ENCODE measurements at places on chromosomes 2 and 18. TPM values are rescaled to one million over a fixed set of nuclear protein-coding genes. Genes with fewer than 3 reads are reported as not detected.

Gene WDPCP
- 29.6 TPM for total RNA-seq

Gene NCKAP1
- 123 TPM for total RNA-seq

Gene REG1B
- not detected for total RNA-seq

Gene CASP10
- total RNA-seq: 11.7 TPM

GRCh38 chr2:17506736-17507616, 11.3 kb downstream of the RAD51AP2 start:
- no peak for DNase-seq

DNA sequence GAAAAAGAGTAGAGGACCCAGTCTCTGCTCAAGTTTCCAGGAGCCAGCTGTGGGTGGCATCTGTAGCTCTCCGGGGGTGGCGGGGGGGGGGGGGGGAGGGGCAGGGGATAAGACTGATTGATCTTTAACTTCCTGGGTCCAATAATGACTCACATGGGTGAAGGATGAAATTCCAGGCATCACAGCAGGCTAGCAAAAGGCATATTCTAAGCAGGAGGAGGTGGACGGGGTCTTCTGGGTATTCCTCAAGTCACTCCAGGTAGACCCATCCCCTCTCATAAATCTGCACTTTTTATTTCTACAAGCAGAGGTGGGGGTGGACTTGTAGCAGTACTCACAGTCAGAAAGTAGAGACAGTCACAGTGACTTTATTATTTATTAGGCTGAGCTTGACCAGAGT, 85.5 kb upstream of the TMEM247 start:
- DNase-seq: no peak

GRCh38 chr2:75538521-75539490, 21.9 kb downstream of the EVA1A start:
- peak; percentile 58 for DNase-seq

DNA sequence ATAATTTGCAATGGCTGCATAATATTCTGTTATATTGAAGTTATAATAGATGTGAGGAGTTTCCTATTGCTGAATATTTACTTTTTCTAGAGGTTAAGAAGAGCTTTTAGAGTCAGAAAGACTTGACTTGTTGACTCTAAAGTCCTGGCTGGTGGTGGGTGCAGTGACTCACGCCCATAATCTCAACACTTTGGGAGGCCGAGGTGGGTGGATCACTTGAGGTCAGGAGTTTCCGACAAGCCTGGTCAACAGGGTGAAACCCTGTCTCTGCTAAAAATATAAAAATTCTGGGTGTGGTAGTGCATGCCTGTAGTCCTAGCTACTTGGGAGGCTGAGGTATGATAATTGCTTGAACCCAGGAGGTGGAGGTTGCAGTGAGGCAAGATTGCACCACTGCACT, 33.9 kb upstream of the ATIC start:
- no peak for DNase-seq

- no peak for DNase-seq
These were observed 339.0 kb upstream of the ETAA1 start for GRCh38 chr2:67057901-67058703.

DNA sequence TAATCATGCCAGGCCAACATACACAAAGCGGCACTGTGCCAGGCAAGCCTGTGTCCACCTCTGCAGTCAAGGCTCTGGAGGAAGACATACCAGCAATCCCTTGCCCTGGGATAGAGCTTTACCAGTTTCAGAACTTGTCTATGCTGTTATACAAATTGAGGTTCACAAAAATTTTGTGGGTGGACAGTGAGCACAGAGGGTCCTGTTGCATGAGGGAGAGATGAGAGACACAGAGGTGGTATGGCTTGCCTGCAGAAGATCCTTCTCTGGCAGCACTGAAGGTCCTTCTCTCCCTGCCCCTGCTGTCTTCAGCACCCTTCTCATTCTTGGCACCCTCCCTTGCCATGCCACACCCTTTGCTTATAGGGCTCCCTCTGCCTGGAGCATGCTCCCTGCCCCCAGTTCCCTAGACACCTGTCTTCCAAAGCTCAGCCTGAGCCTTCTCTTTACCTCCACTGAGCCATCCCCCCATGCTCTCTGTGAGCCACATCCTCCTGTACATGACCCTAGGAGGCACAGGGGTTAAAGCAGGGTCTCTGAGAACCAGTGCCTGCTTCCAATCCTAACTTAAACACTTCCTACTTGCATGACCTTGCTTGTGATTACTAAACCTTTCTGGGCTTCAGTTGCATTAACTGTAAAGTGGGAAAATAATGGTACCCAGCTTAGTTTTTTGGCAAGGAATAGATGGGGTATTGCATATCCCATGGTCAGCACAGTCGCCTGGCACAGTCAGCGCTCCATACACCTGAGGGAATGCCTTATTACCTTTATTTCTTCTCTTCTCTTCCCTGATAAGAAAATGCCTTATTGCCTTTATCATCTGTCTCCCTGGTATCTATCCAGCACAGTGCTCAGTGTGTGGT, 857 bp downstream of the FABP1 start:
- no peak for DNase-seq

Data from skin of body (tissue), 3 donors.